Epithelial cell of umbilical artery (primary cell): ENCODE measurements at places on chromosomes 5 and 9. TPM values are rescaled to one million over a fixed set of nuclear protein-coding genes. Genes with fewer than 3 reads are reported as not detected.

The CCDC171 gene
- total RNA-seq, result 1.6 and 1.7 TPM in 2 replicates

The DOCK8 gene
- total RNA-seq, result 0.46 and 1.3 TPM in 2 replicates

The GABRA6 gene
- total RNA-seq, result not detected in 2 replicates

The ZFP2 gene
- 0.65 and 1.1 TPM in 2 replicates for total RNA-seq

The SPARC gene
- total RNA-seq, result 702 and 1,012 TPM in 2 replicates

The TEX48 gene
- total RNA-seq, result not detected in 2 replicates

The KLHL3 gene
- total RNA-seq, result 5.5 and 9.1 TPM in 2 replicates

The SKP1 gene
- total RNA-seq, result 142 and 259 TPM in 2 replicates

The APBA1 gene
- 0.91 and 1.6 TPM in 2 replicates for total RNA-seq

The FOXB2 gene
- total RNA-seq, result not detected in 2 replicates

The PAIP2 gene
- total RNA-seq, result 109 and 179 TPM in 2 replicates

The ARID3C gene
- under 0.01 and 0.30 TPM in 2 replicates for total RNA-seq

The CCNI2 gene
- not detected in 2 replicates for total RNA-seq
